Hematopoietic multipotent progenitor cell treated with erythropoietin and hydrocortisone succinate and interleukin-3 and kit ligand, for 4 days (in vitro differentiated cells): ENCODE measurements at places on chromosomes 2 and 18.

DNA sequence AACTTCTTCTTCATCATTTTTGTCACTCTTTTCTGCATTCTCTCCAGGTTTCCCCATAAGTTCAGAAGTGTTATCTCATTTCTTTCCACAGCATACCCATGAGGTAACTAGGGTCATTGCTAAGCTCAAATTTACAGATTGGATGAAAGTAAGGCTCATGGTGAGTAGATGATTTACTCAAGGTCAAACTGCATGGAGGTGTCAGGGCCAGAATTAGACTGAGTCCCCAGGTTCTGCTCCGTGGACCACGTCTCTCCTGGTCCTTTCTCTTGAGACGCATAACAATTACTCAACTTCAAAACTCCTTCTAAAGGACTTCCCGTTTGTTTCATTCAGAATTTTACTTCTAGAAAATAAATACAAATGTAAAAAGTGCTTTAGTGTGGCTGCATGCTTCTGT, 43.4 kb downstream of the SMIM21 start:
- no peak for DNase-seq

- DNase-seq: no peak
These were observed 60.1 kb downstream of the POLR1A start for GRCh38 chr2:86045541-86045940.

- DNase-seq: no peak
These were observed 22.0 kb upstream of the FIGN start for GRCh38 chr2:163757814-163758213.

- DNase-seq: no peak
These were observed 16.7 kb upstream of the SFXN5 start for GRCh38 chr2:73088211-73088610.

- DNase-seq: no peak
These were observed 70.5 kb upstream of the CCBE1 start for GRCh38 chr18:59767732-59768131.

DNA sequence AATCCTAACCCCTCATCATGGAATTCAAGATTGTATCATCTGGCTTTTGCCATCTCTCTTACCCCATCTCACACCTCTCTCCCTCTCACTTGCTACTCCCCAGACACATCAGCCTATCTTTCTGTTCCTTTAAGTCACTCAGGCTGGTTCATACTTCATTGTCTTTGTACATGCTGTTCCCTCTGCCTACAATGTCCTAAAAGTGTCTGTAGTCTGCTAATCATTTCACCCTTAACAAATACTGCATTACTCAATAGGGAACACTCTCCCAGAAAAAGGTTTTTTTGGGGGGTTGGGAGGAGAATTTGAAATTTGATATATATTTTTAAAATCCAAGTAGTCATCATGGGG, 146.2 kb upstream of the KLF7 start:
- DNase-seq: no peak

- no peak for DNase-seq
These were observed 86.3 kb downstream of the NDUFA10 start for GRCh38 chr2:239938651-239939486.

DNA sequence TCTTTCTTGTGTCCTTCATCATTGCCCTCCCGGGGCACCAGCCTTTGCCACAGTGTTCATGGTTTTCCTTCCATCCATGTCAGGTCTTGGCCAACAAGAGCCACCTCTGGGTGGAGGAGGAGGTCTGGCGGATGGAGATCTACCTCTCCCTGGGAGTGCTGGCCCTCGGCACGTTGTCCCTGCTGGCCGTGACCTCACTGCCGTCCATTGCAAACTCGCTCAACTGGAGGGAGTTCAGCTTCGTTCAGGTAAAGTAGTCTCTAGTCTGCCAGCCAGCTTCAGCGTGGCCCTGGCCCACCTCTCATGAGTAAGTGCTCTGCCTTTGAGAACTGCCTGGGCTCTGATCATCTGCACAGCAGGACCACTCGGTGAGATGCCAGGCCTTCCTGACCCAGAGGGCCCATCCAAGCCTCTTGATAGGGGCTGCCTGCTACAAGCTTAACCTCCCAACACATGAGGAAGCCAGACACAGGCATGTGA, 31.0 kb downstream of the STEAP3 start:
- no peak for DNase-seq

DNA sequence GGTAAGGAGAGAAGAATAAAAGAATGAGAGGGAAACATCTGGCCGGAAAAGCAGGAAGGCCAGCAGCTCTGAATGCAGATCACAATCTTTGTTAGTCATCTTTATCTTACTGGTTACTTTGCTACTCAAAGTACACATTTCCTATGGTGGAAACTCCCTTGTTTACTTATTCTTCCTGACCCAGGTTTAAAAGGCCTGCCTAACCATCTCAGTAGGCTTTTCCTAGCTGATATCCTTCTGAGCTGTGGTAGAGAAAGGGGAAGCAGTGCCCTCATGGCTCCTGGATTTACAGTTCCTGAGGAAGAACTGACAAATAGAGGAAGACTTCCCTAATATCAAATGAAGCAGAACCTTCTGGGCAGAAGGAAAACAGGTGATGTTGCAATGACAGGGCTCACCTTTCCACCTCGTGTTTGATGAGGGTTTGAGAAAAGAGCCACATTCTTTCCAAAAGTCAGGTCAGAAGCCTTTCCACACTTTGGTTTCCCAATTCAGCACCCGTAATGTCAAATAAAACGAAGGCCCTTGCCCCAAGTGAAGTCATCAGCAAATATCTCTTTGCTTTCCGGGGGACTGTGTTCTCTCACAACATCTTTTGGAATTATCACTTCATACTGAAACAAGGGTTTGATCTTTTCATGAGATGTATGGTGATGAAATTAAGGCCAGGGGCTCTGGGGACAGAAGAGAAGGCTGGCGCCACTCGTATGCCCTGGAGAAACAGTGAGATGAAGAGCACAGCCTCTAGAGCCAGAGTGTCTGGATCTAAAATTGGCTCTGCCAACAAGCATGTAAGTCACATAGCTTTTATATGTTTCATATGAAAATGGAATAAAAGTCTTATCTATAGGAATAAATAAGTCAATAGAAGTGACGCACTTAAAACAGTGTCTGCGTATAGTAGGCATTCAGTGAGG, 26.7 kb upstream of the APOB start:
- peak; percentile 8 for DNase-seq

DNA sequence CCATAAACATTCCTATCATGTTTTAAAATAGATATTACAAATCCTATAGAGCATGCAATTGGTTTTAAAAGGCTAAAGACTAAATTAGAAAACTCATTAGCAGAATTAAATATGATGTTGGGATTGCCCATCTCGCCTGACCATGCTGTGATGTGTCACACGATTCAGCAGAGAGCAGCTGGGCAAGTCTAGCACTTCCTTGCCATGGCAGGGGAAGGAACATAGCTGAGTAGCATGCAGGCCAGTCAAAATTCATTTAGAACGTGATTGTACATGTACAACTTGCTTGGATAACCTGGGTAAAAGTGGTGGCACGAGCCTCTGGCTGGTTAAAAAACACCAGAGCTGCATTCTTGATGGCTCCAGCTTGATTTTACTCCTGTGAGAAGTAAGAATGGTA, 81.3 kb downstream of the SCN3A start:
- no peak for DNase-seq

GRCh38 chr2:20599001-20599600, 51.8 kb downstream of the HS1BP3 start:
- no peak for DNase-seq

DNA sequence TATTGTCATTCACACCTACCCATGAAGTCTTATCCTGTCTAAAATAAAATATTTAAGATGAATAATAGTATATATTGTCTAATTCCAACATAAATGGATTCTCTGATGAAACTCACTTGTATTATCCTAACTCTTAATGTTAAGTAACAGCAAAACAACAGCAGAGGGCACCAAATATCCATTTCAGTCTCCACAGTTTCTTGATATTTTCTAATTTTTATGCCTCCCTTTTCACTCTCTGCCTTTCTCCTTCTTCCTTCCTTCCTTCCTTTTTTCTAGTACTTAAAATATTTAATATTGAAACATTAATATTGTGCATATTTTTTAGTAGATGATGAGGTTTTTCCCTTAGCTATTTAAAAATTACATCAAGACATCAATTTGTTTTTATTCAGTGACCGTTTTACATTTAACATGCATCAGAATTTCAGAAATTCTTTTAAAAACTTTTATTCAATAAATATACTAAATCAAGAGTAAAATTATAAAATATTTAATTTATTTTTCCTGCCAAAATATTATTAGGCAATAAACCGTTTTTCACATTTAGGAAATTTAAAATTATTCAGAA, 97.6 kb downstream of the WDR7 start:
- peak; percentile 76 for DNase-seq

- DNase-seq: no peak
These were observed 402.7 kb downstream of the SETBP1 start for GRCh38 chr18:45083226-45083855.

DNA sequence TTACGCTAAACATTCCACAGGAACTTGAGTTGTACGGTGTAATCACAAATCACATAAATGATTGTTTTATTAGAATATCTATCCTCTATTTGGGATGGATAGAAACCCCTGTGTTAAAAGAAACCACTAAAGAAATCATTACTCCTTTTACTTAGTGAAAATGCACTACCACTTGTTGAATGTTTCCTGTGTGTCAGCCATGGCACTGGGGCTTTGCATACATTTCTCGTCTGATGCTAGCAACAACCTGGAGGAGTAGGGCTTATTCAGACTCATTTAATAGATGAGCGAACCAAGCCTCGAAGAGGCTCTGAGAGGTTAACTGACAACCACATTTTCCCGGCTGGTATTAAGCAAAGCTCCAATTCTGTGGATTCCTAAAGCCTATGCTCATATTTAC, 60.5 kb upstream of the PELI1 start:
- no peak for DNase-seq

- no peak for DNase-seq
These were observed 4.3 kb downstream of the TGOLN2 start for GRCh38 chr2:85323351-85323987.

- DNase-seq: no peak
These were observed 299.4 kb downstream of the LPIN1 start for GRCh38 chr2:12045864-12046291.

- peak; percentile 76 for DNase-seq
These were observed 8.4 kb upstream of the NR4A2 start for GRCh38 chr2:156340804-156341451.

GRCh38 chr2:51413726-51414125, 381.8 kb upstream of the NRXN1 start:
- DNase-seq: no peak

GRCh38 chr2:42810121-42810970, 18.0 kb upstream of the HAAO start:
- DNase-seq: peak; percentile 96

- no peak for DNase-seq
These were observed 11.2 kb upstream of the BOD1L2 start for GRCh38 chr18:57135699-57136098.

- DNase-seq: peak; percentile 25
These were observed 3.0 kb upstream of the FIGLA start for GRCh38 chr2:70793450-70793849.

- DNase-seq: no peak
These were observed 514.6 kb upstream of the ZEB2 start for GRCh38 chr2:145034511-145034910.

- no peak for DNase-seq
These were observed 23.3 kb upstream of the ARPC2 start for GRCh38 chr2:218193701-218194100.

GRCh38 chr2:120740765-120741524, 5.3 kb downstream of the GLI2 start:
- DNase-seq: no peak

- no peak for DNase-seq
These were observed 62.9 kb upstream of the ZFP36L2 start for GRCh38 chr2:43289331-43289730.

GRCh38 chr2:201668402-201668910, 25.2 kb upstream of the TMEM237 start:
- DNase-seq: peak; percentile 72

DNA sequence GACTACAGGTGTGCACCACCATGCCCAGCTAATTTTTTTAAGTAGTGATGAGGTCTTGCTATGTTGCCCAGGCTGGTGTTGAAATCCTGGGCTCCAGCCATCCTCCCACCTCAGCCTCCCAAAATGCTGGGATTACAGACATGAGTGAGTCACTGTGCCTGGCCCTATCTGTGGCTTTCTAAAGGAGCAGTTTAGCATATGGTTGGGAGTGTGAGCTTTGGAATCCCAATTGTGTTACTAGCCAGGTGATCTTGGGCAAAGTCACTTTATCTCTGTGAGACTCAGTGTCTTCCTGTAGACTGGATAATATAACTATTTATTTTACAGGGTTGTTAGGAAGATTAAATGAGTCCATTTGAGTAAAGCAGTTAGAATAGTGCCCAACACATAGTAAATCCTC, 19.8 kb upstream of the SMAD4 start:
- DNase-seq: no peak

DNA sequence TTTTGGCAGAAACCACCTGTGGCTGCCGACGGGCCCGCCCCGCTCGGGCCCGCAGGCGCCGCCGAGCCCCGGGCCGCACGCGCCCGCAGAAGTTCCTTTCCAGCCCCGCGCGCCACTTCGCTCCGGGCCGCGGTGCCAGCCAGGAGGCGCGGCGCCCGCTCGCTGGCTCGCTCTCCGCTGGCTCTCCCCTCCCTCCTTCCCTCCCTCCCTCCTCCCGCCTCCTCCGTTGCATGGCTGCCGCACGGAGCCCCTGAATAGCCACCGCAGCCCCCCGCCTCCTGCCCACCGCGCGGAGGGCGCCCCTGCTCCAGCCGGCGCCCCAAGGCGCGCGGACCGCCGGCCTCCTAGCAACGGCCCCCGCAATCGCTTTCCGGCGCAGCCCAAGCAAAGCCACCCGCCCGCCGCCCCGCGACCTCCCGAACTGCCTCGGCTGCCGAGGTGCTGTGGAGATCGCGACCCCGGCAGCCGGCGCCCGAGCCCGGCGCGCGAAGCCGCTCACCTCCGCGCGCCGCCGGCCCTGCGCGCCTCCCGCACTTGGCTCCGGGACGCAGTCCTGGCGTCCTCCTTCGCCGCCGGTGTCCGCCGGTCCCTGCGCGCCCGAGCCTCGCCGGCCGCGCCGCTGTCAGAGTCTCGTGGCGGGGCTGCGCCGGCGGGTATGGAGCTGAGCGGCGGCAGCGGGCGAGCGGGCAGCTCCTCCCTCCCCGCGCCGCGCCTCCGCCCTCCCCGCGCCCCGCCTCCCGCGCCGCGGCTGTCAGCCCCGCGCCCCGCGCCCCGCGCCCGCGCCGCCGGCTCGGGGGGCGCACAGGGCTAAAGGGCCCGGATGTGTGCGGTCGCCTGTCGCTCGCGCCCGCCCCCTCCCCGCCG, at the start of gene ZBTB7C:
ZBTB7C (minus strand) TSS at position 657 of the 864 bp plus-strand sequence.
- DNase-seq: peak; percentile 39

GRCh38 chr2:75555701-75556100, 5.0 kb downstream of the EVA1A start:
- no peak for DNase-seq

- no peak for DNase-seq
These were observed 13.6 kb upstream of the RBM43 start for GRCh38 chr2:151275291-151275690.

DNA sequence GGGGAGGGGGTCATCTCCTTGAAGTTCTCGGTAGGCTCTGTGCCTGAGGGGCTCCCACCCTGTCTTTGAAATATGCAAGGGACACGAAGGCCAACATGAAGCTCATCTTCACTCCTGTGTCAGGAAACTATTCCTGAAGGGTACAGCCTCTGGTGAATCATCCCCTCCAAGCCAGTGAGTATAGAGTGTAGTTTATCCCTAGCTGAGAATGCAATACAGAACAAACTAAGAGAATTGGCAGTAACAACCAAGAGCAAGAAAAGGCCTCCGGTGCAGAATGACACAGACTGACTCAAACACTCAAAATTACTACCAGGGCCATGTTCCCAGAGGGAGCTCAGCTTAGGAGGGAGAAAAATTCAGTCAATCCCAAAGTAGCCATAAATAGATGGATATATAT, 413.3 kb downstream of the BCL11A start:
- no peak for DNase-seq

- no peak for DNase-seq
These were observed 155.3 kb downstream of the UXS1 start for GRCh38 chr2:106038601-106039375.
